ENCODE measurements at places on chromosomes 1 and 21. TPM values are rescaled to one million over a fixed set of nuclear protein-coding genes. Genes with fewer than 3 reads are reported as not detected.

The LHX8 gene
- not detected for total RNA-seq

The EPHA10 gene
- total RNA-seq, result not detected

The CRYBG2 gene
- total RNA-seq, result not detected

The TNN gene
- not detected for total RNA-seq

GRCh38 chr1:180085331-180085730, 69.3 kb upstream of the QSOX1 start:
- DNase-seq, result no peak

DNA sequence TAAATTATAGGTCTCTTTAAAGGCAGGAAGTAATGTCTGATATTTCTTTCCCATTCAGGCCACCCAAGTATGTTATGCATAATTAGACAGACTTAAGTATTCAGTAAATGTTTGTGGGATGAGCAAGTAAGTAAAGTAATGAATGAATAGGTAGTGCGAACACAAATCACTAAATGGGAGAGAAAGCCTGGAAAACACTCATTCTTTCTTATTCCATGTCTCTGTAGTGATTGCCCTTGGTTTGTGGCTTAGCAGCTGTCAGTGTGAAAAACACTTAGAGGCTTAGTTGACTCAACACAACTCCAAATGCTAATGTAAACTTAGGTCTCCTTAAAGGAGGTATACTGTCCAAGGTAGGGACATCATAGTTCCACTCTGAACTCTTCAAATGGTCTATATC, 182.5 kb downstream of the ZC3H11B start:
- DNase-seq, result no peak

- DNase-seq, result no peak
Observed at GRCh38 chr1:69688193-69688592, 120.5 kb downstream of the LRRC7 start.

GRCh38 chr21:29786496-29787360, 153.1 kb downstream of the GRIK1 start:
- DNase-seq, result no peak

DNA sequence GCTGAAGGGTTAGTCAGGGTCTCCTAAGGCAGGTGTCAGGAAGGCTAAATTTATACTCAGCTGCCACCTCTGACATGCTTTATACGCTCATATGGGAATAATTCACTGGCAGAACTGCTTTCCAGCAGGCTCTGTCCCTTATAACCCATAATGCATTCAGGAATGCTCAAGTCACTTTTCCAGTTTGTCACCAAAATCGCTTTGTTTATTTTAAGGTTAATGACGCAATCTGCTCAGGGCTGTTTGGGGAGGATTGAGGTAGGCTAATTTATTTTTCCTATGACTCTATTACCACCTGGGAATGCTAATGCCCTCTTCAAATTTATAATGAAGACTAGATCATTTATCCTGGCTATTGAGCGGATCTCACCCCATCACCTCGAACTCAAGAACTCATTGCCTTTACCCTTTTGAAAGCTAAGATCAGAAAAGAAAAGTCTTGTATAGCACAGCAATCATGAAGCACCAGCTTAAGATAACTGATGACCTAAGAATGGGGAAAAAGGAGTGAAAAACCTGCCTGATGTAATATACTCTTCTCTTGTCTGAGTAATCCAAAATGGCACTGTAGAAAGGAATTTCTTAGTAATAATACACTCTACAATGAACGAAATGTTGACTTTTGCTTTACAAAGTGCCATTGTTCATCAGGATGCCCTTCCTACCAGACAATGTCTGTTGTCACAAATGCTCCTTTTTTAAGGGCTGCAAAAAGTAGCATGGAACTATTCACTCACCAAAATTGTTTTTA, 97.9 kb upstream of the EXO1 start:
- peak; percentile 19 for DNase-seq

GRCh38 chr1:203299169-203299568, 6.2 kb upstream of the BTG2 start:
- DNase-seq, result peak; percentile 90

GRCh38 chr1:215890438-215890837, 323.3 kb downstream of the KCTD3 start:
- DNase-seq, result no peak

GRCh38 chr1:75796376-75797272, at the start of gene MSH4:
Gene MSH4, plus strand, starts transcription at chr1:75796882. Its CDS starts 104 bp downstream, at chr1:75796986.
- peak; percentile 7 for DNase-seq

DNA sequence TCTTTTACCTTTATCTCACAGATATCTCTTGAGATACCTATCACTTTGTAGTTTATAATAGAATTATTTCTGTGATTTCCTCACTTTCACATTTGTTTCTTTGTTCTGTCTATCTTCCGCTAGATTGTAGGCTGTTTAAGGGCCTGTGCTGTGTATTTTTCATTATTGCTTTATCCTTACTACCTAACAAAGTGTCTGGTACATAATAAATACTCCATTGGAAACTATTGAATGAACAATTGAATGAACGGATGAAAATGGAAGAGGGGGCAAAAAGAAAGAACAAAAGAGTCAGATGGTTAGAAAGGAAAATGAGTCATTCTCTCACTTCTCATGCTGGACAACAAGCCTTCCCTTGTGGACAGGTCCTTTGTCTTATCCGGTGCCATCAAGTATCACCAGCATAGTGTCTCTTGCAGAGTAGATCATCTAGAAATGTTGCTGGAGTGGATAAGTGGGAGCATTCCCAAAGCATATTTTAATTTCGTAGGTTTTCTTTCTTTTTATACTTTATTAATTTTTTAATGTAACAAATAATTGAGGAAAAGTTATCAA, 159.8 kb downstream of the NEK7 start:
- no peak for DNase-seq

GRCh38 chr1:22490309-22490708, 38.7 kb downstream of the ZBTB40 start:
- no peak for DNase-seq

DNA sequence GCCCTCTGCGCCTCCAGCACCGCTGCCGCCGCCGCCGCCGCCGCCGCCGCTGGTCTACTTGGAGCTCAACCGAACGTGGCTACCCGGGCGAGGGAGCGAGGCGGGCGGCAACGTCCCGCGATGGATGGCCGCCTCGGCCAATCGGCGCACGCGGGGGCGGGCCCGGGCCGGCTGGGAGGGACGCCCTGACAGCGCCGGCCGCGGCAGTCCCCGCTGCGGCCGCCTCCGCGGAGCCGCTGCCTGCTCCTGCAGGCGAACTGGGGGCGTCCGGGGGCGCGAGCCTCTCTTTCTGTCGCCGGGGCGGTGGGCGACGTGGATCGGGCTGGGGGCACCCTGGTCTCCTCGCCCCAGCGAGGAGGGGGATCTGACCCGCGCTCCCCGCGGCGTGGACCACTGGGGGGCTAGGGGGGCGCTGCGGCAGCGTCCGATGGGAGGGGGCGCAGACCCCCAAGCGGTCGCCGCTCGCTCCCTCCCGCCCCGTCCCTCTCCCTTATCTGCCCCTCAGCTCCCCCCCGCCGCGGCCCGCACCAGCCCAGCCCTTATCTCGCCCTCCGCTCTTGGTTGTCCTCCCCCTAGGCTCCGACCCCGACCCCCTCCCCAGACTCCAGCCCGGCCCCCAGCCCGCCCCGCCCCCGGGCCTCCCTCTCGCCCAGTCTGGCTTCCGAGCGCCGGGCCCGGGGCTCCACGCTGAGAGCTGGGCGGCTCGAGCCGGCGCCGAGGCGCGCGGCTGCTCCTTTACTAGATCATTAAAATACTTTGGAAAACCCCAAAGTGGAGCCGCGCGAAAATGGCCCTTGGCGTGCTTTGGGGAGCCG, at the start of gene SSBP3:
TSS of gene SSBP3 (minus strand) at position 56 of the 815 bp plus-strand sequence.
- DNase-seq, result peak; percentile 95
